Muscle of back (tissue), 13 donors: ENCODE measurements at places on chromosomes 7 and 10. TPM values are rescaled to one million over a fixed set of nuclear protein-coding genes. Genes with fewer than 3 reads are reported as not detected.

The FGL2 gene
- 26.8 TPM for polyA plus RNA-seq

The LEP gene
- 0.04 TPM for polyA plus RNA-seq

The WIPF3 gene
- polyA plus RNA-seq: 15.0 TPM

The MBL2 gene
- not detected for polyA plus RNA-seq

The GPER1 gene
- polyA plus RNA-seq: 6.5 TPM

The KCNIP2 gene
- polyA plus RNA-seq: 2.8 TPM

DNA sequence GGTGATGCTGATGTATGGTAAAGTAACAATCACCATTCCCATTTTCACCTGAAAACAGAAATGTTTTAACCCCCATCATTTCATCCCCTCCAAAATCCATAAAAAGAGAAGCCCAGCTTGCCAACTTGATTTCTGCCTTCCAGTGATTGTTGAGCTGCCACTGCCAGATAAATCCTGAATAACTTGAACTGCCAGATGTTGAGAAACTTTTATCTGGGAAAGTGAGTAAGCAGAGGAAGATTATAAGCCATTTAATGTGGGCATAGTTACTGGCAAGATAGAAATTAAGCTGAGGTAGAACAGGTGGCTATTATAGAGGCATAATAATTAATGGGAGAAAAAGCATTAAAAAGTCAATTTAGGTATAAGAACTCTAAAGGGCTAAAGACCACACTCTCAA, 534.1 kb downstream of the ANKRD7 start:
- DNase-seq: no peak

DNA sequence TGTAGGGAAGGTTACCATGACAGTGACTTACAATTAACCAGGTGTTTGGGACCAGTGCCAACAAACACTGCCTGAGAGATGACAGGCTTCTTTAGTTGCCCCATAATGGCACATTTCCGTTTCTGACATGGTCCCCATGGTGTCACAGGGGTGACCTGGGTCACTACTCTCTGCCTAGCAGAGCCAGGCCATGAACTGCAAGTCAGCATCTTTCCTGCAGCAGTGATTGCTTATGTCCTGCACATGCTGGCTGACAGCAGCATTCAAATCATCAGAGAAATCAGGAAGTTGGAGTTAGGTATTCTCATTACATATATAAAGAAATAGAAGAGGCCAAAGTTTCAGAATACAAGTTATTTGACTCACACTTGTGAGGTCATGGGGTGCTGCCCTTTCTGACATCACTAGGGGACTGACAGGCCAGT, 47.1 kb upstream of the ZNRF2 start:
- DNase-seq: no peak

GRCh38 chr10:109277456-109277855, 645.9 kb downstream of the XPNPEP1 start:
- no peak for DNase-seq

GRCh38 chr10:120131183-120131582, 238.7 kb downstream of the SEC23IP start:
- DNase-seq: peak; percentile 13

- DNase-seq: no peak
These were observed 97.0 kb upstream of the FAM20C start for GRCh38 chr7:95180-95862.

GRCh38 chr7:14937581-14937980, 35.0 kb upstream of the DGKB start:
- DNase-seq: no peak

GRCh38 chr7:112143136-112143535, 63.1 kb downstream of the DOCK4 start:
- DNase-seq: no peak

DNA sequence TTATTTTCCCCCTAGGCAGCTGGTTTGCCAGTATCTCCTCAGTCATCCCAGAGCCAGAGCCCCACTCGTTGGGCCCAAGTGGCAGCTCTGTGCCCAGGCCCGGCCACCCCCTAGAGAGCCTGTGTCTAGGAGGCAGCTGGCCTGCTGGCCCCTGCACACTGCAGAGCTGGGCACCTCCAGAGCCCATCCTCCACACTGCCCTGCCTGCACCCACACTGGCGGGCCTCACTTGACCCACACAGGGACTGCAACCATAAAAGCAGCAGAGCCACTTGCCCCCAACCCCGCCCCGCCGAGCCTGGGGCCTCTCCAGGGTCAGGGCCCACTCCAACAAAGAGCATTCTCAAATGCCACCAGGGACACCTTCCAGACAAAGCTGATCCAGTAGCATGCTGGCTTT, 5.4 kb downstream of the ASB13 start:
- no peak for DNase-seq

GRCh38 chr7:11221984-11222383, 248.3 kb downstream of the PHF14 start:
- DNase-seq: no peak

DNA sequence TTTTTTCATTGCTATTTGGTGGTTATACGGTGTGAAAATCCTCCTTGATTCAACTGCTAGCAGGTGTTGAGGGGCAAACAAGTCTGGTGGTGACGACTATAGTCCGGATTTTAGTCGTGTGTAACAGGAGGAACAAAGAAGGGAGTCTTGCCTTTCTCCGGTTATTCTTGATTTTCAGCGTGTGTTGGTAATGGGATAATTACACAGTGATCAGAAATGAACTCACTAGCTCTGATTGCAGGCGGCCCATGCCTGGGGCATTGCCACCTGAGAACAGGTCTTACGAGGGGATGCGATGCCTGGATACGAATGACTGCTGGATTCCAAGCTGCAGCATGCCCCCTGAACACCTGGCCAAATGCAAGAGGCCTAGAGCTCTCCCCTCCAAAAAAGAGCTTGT, 72.8 kb downstream of the CAMK1D start:
- DNase-seq: no peak

DNA sequence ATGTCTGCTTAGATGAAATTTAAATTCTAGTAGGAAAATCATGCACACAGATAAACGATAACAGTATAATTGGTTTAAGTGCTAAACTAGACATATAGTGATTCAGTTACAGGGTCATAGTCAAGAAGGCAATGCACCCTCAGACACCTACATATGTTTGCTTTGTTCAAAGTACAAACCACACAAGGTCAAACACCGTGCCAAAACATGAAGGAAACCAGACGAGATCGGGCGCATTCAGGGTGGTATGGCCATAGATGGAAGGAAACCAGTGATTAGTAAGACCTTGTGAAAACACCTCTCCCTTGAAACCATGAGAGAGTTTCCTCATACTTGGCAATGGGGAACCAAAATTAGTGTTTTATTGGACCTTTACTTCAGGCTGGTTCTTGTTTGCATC, 906.9 kb downstream of the PCDH15 start:
- no peak for DNase-seq
